NCI-H1930 (cell line): ENCODE measurements at places on chromosomes 12 and 14.

DNA sequence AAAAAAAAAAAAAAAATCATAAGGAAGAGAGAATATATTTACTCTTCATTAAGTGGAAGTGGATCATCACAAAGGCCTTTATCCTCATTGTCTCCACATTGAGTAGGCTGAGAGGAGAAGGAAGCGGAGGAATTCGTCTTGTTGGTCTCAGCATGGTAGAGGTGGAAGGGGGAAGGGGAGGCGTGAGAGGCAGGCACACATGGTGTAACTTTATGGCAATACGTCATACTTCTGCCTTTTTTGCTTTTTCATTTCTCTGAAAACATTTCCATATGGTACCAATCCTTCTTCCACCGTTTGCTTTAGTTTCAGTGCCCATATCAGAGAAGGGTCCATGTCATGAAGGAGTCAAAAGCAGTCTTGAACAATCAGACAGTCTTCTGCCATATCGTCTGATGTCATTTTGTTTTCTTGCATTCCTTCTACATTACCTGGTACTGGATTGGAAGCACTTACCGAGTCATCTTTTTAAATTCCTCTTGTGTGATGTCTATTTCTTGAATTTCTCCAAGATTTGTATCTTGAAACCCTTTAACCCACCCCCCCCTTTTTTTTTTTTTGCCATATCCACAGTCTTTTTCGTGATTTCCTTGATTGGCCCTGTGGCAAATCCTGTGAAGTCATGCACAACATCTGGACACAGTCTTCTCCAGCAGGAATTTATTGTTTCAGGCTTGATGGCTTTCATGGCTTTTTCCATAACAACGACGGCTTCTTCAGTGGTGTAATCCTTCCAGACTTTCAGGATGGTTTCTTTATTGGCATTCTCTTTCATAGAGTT, 8.9 kb downstream of the FUT8 start:
- no peak for DNase-seq

GRCh38 chr14:106201376-106201775, 675.0 kb downstream of the TMEM121 start:
- no peak for DNase-seq

GRCh38 chr12:7190268-7191055, 976 bp downstream of the PEX5 start:
- peak; percentile 19 for DNase-seq

DNA sequence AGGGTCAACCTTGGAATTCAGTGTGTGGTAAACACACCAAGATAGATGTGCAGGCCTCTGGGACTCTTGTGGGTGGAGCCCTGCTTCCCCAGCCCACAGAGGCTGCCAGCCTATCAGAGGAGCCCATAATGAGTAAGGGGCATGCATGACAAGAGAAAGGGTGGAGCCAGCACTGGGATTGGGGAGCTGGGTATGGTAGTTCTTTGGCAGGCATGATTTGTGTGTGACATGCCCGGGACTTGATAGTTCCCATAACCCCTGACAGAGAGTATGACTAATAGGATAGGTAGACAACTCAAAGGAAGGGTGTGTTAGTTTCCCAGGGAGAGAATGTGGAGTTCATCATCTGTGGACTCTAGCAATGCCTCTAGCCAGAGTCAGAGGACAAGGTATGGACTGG, 143.0 kb downstream of the EMP1 start:
- no peak for DNase-seq

DNA sequence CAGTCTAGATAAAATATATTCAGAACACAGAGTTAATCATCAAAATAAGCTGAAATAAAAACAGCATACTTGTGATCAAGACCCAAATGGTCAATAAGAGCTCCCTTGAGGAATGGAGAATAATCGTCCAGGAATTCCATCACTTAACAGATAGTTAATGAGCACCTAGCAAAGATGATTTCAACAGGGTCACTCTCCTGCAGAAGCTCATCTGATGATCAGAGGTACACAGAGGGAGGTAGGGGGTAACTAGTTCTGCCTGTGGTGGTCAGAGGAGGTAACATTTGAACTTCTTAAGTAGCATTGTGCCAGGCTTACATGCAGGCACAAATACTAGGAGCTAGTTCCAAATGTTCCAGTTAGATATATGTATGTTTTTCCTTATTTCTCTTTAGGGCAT, 9.5 kb downstream of the MED13L start:
- DNase-seq = no peak

- no peak for DNase-seq
These were observed 30.1 kb upstream of the STON2 start for GRCh38 chr14:81430235-81430634.

DNA sequence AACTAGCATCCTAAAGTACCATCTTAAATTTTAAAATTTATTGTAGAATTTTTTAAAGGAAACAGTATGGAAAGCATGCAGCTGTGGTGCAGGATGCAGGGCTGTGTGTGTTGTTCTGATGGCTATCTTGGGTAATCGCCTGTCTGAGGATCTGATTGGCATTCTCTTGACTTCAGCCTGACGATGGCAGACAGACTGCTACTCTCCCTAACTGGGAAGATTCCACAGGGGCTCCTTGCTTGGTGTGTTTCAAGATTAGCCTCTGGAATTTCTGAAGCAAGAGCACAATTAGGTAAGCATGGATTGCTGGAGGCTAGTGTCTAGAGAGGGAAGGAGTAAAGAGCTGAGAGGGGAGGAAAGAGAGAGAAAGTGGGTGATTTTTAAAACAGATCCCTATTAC, 696.8 kb upstream of the LRFN5 start:
- no peak for DNase-seq

DNA sequence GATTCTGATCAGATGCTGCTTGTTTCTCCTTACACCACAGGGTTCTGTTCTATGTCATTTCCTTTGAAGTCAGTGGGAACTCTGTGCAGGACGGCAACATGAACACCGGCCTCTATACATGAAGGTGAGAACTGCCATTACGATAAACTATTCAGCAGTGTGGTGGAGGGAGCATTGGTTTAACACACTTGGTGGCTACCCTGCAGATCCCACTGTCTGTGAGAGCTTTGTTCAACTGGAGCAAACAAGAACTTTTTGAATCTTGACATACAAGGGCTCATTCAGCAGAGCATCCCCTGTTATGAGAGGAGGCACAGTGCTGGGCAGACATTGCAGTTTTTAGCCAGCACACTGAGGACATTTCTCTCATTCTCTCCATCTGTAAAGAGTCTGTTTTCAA, 10.7 kb upstream of the FRS2 start:
- no peak for DNase-seq

- DNase-seq = no peak
These were observed 10.4 kb upstream of the GALNT16 start for GRCh38 chr14:69249603-69250002.
